ENCODE measurements at places on chromosomes 13 and 19.
A peak's percentile ranks its signal among the peaks of the same experiment; 100 is the strongest.

DNA sequence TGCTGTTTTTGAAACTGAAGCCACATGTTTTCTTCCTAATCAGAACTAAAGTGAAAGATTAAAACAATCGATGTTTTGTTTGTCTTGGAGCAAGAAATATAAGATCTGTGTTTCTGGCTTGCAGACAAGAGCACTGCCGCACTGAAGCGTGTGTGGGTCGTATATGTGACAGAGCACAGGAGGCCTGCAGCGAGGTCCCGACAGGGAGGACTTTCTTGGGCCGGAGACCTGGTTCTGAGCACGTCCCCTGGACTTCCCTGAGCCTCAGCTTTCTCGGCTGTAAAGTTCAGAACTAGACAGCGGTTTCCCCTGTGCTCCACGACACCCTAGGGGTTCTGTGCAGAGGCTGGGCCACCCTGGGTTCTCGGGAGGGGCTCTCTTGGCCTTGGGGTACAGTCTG lies 60.5 kb downstream of the GADD45B start:
- no peak for DNase-seq

GRCh38 chr13:43095771-43096719 lies 72.7 kb downstream of the DNAJC15 start:
- no peak for DNase-seq

DNA sequence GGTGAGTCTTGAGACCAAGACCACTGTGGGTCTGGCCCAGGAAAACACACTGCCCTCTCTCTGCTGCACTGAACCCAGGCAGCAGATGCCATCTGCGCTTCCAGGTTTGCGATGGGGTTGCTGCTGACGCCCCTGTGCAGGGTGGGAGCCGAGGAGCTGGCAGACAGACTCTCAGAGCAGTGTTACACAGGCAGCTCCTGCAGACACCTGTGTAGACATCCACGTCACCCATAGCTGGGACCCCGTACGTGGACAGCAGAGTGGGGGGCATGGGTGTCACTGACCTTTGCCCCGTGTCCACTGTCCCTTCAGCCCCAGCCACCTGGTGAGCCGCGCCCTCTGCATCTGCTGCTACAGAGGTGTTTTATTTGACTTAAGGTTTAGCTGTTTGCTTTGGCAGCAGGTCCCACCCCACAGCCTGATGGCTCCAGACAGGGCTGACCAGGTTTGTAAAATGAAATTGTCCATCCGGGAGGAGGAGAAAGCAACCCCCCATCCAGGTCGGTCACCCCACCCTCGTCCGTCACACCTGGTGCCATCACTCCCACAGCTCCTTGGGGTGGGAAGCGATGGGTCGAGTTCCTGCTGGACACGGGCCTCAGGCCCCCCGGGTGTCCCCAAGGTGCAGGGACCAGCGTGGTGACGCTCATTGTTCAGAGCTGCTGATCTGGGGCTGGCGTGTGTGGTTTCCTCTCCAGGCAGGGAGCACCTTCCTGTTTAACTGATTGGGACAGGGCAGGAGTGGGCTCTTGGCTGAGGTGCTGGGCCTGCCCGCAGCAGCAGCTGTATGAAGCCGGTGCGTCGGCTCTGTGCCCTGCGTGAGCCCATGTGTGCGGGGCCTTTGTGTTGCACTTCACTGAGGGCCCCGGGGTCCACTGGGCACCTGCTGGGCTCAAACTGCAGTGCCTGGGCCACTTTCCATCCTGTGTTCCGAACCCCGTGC lies 28.4 kb downstream of the MCF2L start:
- no peak for DNase-seq

DNA sequence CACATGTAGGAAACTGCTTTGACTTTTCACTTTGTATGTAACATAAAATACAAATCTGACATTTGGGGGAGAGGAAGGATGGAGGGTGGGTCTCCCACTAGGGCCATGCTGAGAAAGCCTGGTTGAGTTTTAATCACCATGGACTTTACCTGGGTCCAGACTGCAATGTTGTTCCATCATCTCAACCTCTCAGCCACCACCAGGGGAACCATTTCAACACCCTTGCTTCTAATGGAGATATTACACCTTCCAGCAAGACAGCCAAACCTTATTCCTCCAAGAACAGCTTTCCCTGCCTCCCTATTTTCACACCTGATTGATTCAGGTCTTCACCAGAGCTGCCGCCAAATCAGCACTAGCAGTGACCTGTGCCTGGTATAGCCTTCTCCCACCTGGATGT lies 56.0 kb downstream of the ZAR1L start:
- DNase-seq, result no peak

DNA sequence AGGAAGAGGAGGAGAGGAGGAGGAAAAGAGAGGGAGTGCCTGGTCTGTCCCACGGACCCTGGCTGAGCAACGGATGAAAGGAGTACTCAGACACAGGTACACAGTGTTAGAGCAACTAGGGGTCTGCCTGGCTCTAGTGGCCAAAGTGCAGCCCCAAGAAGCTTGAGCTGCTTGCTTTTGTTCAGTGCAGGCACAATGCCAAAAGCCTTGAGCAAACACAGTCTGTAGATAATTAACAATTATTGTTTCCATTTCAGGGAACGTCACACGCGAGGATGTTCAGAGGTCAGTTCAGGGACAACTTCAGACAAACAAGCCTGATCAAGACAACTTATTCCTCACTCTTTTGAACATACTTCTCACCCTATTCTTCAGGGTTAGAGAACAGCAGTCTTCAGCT lies 32.2 kb upstream of the ZNF726 start:
- no peak for DNase-seq

DNA sequence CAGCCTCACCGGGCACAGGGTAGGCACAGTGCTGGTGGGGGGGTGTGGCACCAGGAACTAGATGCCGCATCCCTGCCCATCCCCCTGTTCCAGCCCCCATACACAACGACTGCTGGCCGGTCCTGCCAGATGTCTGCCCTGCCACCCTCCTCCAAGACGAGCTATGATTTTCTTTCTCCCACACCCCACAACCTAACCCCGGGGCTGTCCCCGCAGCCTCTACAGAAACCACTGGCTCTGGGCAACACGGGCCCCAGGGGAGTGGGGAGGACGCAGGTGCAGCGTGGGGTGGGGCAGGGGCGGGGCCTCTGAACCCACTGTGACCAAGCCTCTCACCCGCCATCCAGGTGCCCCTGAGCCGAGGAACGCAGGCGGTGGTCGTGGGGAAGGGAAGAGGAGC lies 15.5 kb downstream of the PGLS start:
- no peak for DNase-seq

GRCh38 chr13:107299717-107300116 lies 731.8 kb upstream of the ARGLU1 start:
- DNase-seq, result no peak

GRCh38 chr19:35903550-35904179 lies 1.3 kb downstream of the HCST start:
- peak; percentile 57 for DNase-seq

DNA sequence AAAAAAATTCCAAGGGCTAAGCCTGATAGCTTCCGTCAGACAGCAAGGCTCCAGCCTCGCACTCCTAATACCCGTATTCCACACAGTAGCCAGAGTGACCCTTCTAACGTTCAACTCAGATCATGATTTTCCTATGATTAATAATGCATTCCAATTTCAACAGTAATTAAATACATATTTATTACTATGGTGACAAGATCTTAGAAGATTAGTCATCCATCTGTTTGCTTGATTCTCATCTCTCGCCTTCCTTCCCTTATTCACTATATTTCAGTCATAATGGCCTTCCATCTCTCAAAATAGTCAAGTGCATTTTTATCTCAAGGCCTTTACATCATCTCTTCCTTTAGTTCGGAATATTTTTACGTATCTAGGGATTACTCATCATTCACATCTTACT lies 621.2 kb upstream of the SPRY2 start:
- DNase-seq, result no peak

GRCh38 chr19:14473978-14474578 lies 1.1 kb downstream of the PTGER1 start:
- no peak for DNase-seq

DNA sequence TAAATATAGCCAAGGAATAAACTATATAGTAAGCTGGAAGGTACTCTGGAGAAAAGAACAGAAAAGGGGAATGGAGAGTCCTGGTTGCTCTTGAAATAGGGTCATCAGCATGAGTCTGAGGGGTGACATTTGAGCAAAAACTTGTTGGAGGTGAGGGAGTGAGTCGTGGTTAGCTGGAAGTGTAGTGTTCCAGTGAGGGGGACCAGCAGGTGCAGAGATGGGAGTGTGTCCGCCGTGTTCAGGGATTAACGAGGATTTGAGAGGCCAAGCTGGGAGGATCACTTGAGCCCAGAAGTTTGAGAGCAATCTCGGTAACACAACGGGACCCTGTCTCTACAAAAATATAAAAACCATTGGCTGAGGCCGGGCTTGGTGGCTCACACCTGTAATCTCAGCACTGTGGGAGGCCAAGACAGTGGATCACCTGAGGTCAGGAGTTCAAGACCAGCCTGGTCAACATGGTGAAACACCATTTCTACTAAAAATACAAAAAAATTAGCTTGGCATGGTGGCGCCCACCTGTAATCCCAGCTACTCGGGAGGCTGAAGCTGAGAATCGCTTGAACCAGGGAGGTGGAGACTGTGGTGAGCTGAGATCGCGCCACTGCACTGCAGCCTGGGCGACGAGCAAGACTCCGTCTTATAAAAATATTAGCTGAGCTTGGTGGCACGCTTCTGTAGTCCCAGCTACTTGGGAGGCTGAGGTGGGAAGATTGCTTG lies 1.1 kb downstream of the SUPT5H start:
- DNase-seq, result no peak

DNA sequence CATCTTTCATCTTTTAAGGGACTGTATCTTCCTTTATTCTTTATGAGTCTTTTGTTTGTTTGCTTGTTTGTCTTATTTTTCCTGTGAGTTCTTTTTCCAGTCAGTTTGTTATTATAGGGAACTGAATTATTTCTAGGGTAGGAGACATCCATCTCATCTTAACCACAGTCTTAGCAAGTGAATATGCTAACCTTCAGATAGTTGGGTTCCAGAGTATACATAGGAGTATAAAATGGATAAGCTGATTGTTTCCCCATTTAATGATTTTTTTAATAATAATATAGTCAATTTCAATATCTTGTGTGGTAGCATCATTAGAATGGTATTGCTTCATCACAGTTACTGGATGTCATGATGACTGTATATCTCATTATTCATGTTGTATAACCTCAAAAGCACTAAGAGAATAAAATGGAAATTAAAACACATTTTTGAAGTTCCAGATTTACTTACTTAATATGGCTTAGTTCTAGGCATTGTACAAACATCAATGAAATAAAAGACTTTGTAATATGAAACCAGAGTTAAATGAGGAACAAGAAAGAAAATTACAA lies 33.0 kb downstream of the GPC6 start:
- DNase-seq, result no peak

GRCh38 chr13:51704399-51705313 lies 99.3 kb downstream of the DHRS12 start:
- DNase-seq, result no peak

DNA sequence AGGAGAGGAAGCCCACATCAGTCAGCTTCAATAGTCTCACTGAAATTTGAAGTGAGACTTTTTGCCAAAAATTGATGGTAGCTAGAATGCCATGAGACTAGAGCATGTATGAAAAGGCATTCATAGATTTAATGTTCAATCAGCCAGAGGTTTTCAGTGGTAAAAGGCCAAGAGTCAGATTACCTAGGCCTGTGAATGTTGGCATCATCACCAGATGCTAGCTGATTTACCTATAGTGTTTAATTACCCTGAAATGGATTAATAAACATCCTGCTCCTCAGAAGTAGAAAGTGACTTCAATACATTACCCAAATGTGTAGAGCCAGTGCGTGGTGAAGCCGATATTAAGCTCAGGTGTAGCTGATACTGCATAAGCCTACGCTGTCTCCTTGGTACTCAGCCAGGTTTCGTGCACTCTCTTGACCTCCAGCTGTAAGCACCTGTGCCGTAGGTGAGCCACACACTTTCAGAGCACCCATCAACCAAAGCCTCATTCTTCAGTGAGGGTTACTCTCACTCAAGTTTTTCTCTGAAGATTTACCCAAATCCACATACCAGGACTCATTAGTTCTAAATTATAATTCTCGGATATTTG lies 1140.3 kb upstream of the SLC10A2 start:
- DNase-seq, result no peak

All from HS-27A (cell line).